ENCODE measurements at places on chromosomes 1 and 21. TPM values are rescaled to one million over a fixed set of nuclear protein-coding genes. Genes with fewer than 3 reads are reported as not detected.

SPRR3 gene
- not detected for total RNA-seq

PRPF38A gene
- 6.5 TPM for total RNA-seq

CYP4A11 gene
- not detected for total RNA-seq

CACNA1S gene
- not detected for total RNA-seq

CELA2B gene
- total RNA-seq: not detected

MSH4 gene
- total RNA-seq: 0.52 TPM

CD2 gene
- total RNA-seq: not detected

SLC9C2 gene
- not detected for total RNA-seq

RASAL2 gene
- 7.3 TPM for total RNA-seq

RPE65 gene
- total RNA-seq: not detected

AVPR1B gene
- total RNA-seq: not detected

C1orf116 gene
- total RNA-seq: under 0.01 TPM

HSF2BP gene
- total RNA-seq: 0.77 TPM

LCE1F gene
- total RNA-seq: not detected

LHX4 gene
- total RNA-seq: 0.09 TPM

HP1BP3 gene
- total RNA-seq: 175 TPM

RNF186 gene
- not detected for total RNA-seq

TMPRSS3 gene
- not detected for total RNA-seq

PEX14 gene
- 9.8 TPM for total RNA-seq

BGLAP gene
- 0.26 TPM for total RNA-seq

SWT1 gene
- total RNA-seq: 4.9 TPM

CD53 gene
- total RNA-seq: not detected

EXTL2 gene
- total RNA-seq: 32.9 TPM

PTTG1IP gene
- total RNA-seq: 146 TPM

BACE2 gene
- total RNA-seq: 24.3 TPM

CA6 gene
- not detected for total RNA-seq

PRKAA2 gene
- total RNA-seq: 1.1 TPM

Measured in bronchial smooth muscle cell (primary cell).